NCI-H1417 (cell line): ENCODE measurements at places on chromosomes 11 and 22.

DNA sequence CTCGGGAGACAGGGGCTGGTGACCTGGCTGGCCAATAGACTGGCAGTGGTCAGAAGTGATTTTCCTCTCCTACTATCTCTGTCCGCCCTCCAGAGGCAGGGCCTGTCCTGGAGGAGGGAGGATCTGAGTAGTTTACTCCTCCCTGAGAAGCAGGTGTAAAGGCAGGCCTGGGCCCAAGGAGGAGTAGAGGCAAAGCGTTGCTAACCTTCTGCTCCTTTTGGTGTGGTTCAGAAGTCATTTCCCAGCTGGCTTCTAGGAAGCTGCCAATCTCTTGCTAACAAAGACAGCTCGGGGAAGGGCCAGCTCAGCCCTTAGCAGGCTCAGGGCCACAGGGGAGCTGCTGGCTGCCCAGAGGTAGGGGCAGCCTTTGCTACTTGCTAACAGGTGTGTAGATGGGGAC, 151.1 kb upstream of the NECTIN1 start:
- DNase-seq: peak; percentile 26

DNA sequence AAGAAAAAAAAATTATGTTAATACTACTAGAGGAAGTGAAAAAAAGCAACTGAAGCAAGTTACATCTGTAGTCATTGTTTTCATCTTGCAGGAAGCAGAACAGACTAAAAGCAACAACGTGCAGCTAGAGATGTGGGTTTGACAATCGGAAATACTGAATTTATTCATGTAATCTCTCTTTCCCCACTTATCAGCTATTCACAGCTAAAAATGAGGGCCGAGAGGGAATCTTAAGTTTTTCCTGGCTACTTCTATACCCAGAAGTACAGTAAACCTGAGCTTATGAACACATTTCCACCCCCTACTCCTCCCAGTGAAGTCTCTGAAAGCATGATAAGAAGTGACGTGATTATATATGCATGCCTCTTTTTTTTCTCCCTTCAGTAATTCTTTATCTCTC, 116.5 kb downstream of the SPON1 start:
- DNase-seq: no peak

DNA sequence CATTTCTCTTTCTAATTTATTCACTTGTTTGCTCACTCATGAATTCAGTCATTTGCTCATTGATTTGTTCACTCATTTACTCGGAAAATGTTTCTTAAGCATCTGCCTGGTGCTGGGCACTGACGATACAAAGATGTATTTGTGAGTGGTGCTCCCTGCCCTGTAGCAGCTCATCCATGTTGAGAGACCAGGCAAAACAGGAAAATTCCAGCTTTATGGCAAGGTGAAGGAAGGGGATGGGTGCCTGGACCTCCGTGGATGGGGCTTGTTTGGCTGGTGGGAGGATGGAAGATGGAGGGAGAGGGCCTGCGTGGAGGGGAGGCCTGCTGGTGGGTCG, 53.1 kb downstream of the TBC1D22A start:
- no peak for DNase-seq

- no peak for DNase-seq
Measured at GRCh38 chr11:94405062-94405833, 4.0 kb upstream of the GPR83 start.

DNA sequence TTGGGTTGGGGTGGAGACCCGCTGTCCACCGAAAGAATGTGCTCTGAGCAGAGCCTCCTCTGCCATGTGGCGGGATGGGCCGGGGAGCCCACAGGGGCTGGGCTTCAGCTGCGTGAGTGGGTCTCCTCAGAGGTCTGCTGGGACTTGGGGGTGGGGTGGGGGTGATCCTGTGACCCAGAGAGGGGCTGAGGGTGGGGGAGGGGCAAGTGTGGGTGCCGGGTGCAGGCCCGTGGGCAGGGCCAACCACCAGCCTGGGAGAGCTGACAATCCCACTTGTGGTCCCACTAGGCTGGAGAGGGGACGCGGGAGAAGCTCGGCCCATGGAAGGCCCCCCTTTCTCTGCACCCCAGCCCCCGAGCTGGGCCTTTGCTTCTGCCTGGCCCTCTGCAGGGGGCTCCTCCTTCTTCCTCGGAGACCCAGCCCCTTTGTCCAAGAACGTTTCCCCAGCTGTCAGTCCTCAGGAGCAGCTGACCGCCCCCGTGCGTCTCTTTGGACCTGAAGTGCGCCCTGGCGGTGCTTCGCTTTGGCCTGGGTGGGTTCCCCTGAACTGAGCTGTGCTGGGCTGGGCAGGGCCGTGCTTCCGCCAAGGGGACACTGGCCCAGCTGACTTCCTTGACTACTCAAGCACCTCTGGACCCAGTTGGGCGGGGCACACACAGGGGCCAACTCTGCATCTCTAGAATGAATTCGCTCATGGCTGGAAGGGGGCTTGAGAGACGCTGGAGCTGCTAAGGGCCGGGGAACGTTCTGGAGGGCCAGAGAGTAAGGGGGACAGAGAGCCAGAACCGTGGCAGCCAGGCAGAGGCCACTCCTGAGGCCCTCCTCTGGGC, 30.2 kb downstream of the OSBPL5 start:
- DNase-seq: no peak

GRCh38 chr22:37865510-37865909, 16.3 kb downstream of the EIF3L start:
- DNase-seq: no peak

- DNase-seq: peak; percentile 65
Measured at GRCh38 chr11:22670830-22671229, 4.4 kb downstream of the GAS2 start.

GRCh38 chr11:45765107-45765668, 39.8 kb upstream of the SLC35C1 start:
- DNase-seq: no peak

DNA sequence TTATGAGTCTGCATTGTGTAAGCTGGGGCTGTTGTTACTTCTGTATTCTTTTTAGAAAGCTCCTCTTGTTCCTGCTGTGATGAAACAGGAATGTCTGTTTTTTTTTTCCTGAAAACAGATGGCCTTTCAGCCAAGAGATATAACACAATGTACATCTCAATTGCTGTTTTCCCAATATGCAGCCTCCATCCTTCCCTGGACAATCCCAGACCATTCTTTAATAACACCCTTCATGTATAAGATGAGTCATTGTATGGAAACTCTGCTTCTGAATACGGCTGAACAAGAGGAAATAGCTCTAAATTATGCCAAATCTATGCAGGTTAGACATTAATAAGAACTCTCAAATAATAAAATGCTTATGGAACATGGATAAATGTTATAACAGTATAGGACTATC, 60.2 kb upstream of the LRRC4C start:
- DNase-seq: no peak

- no peak for DNase-seq
Measured at GRCh38 chr11:94089341-94089740, 39.3 kb upstream of the PANX1 start.

- DNase-seq: no peak
Measured at GRCh38 chr22:25142102-25142501, 57.6 kb upstream of the CRYBB3 start.

GRCh38 chr11:80173371-80174136, 732.7 kb upstream of the TENM4 start:
- peak; percentile 83 for DNase-seq

DNA sequence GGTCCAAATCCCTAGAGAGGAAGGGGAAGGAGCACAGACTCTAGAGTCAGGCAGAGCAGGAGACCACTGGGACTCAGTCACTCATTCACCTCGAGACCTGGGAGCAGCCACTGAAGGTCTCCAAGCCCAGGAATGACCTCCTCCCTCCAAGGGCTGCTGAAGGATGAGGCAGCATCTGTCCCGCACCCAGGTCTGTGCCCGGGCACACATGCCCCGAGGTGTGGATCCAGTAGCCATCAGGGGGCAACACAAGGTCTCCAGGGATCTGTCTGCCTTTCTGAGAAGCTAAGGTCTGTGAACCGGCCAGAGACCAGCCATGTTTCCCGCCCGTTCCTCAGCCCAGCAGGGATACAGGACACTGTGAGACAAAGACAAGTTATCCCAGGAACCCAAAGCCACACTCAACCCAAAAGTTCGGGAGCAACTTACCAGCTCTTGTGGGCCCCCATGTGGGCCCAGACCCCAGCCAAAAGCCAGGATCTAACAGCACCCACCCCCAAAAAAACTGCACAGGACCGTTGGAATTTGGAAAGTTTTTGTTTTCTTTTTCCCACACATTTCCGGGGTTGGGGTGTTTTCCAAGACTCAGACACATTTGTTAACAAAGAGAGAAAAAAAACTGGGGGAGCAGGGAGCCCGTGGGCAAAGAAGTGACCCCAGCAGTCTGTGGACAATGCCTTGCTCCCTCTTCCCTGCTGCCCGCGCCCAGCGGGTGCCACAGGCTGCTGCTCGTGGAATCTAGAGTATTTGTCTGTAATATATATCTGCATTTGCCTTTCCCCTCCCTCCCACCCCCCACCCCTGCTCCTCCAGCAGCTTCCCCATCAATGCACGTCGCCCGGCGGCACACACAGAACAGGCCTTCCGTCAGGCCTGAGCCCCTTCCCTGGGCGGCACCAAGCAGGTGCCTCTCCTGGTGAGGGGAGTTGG, 14.9 kb downstream of the SLC22A12 start:
- no peak for DNase-seq

- DNase-seq: peak; percentile 68
Measured at GRCh38 chr22:46336119-46337078, 885 bp downstream of the TRMU start.

GRCh38 chr22:29983296-29983917, 96.9 kb upstream of the HORMAD2 start:
- DNase-seq: no peak

DNA sequence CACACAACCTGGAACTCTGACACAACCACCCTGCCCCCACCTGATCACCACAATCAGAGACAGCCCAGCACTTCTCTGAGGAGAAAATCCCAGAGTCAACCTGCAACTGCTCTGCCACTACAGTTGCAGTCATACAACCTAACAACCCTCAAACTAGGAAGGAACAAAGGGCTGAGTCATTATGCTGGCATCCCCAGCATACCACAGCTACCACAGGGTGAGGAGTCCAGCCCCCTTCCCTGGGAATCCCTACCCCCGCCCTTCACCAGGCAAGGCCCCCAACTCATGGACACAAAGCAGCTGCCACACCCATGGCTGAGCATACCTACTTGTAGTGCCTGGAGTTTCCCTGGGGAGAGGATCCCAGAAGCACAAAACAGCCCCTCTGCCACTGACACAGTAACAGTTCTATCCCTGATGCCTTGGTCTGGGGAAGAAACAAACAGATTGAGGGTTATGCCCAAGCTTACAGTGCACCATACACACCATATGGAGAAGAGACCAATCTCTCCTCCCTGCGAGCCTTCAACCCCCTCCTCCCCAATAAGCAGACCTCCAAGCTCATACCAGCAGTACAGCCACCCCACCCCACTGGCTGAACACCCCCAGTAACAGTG, 68.5 kb upstream of the C11orf58 start:
- no peak for DNase-seq

DNA sequence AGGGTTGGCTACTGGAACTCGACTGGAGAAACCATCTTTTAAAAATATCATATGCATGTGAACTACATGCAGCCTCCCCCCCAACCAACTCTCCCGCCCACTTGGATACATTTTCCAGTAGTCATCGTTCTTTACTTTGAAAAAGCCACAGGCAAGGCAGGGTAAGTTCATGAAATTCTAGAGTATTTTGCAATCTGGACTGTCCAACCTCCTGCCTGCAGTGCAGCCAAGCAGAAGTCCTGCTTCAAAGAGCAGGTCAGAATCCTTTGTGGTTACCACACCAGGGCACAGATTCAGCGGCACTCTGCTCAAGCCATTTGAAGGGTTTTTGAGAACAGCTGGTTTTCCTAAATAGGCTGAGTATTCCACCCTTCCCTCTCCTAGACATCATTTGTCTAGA, 12.1 kb downstream of the ELF5 start:
- DNase-seq: no peak

DNA sequence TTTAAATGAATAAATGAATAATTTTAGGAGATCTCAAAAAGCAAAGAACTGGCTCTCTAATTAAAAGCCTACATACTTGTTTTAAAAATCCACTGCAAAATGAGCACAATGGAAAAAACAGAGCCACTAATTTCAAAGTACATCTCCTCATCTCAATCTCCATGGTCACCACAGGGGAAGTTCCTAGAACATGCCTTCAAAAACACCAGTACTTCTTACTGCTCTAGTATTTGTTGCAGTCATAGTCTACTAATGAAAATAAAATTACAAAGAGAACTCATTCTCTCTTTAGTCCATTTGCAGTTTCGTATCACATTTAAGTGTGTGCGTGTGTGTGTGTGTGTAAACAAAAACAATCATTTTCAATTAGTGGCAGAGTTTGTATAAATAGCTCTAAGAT, 54.0 kb downstream of the PIK3C2A start:
- DNase-seq: no peak

DNA sequence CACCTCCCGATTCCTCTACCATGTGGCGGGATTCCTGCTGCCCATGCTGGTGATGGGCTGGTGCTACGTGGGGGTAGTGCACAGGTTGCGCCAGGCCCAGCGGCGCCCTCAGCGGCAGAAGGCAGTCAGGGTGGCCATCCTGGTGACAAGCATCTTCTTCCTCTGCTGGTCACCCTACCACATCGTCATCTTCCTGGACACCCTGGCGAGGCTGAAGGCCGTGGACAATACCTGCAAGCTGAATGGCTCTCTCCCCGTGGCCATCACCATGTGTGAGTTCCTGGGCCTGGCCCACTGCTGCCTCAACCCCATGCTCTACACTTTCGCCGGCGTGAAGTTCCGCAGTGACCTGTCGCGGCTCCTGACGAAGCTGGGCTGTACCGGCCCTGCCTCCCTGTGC, 10.5 kb downstream of the CXCR5 start:
- no peak for DNase-seq

- DNase-seq: no peak
Measured at GRCh38 chr11:90795746-90796145, 572.9 kb upstream of the CHORDC1 start.

- no peak for DNase-seq
Measured at GRCh38 chr11:115389790-115390189, 114.4 kb downstream of the CADM1 start.

- DNase-seq: no peak
Measured at GRCh38 chr22:44181033-44181911, 547 bp downstream of the PARVG start.

GRCh38 chr22:42648368-42649245, 585 bp downstream of the CYB5R3 start:
- DNase-seq: peak; percentile 60

DNA sequence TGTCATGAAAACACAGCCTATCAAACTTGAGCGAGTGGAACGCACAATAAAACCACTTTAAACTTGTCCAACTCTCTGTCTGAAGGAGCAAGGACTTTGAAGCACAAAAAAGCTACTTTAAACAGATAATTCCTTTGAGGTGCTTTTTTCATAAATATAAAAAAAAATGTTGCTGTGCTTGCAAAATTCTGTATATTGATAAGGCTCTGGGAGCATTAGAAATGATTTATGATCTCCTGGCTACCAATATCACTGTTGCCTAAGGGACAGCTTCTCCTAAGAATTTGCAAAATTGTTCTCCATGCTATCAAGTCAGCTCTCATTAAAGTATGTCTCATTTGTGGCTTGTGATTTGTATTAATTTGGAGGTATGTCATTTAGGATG, 37.6 kb upstream of the LDLRAD3 start:
- no peak for DNase-seq
